Pancreas (tissue), 10 donors: ENCODE measurements at places on chromosomes 6 and 20. TPM values are rescaled to one million over a fixed set of nuclear protein-coding genes. Genes with fewer than 3 reads are reported as not detected.

The TREML2 gene
- polyA plus RNA-seq = not detected

The GLO1 gene
- polyA plus RNA-seq = 36.5 TPM

The BTN1A1 gene
- polyA plus RNA-seq = not detected

The GGTLC1 gene
- 1.0 TPM for polyA plus RNA-seq

The TREM1 gene
- 0.08 TPM for polyA plus RNA-seq

GRCh38 chr6:84582997-84583396 lies 181.4 kb downstream of the TBX18 start:
- DNase-seq = no peak

DNA sequence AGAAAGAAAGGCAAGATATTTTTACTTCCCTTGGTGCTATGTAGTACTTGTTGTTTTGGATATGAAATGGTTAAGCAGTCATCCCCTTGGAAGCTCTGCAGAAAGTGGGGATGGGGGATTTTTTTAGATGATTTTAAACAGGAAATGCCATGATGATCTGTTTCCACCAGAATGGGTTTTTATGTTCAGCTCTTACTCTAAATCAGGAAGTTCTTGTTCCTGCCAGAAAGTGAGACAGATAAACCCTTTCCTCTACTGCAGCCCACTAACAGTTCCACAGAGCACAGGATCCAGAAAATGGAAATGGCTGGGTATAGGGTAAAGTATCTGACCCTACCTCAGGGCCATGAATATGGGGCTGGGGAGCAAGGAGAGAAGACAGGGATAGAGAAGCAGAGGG lies 32.1 kb upstream of the PPP1R3G start:
- no peak for DNase-seq

- no peak for DNase-seq
Observed at GRCh38 chr6:95576218-95576997, 927 bp upstream of the MANEA start.

- DNase-seq = no peak
Observed at GRCh38 chr6:18473755-18474154, 86.6 kb downstream of the RNF144B start.

- DNase-seq = no peak
Observed at GRCh38 chr6:85157311-85157710, 292.6 kb upstream of the NT5E start.

DNA sequence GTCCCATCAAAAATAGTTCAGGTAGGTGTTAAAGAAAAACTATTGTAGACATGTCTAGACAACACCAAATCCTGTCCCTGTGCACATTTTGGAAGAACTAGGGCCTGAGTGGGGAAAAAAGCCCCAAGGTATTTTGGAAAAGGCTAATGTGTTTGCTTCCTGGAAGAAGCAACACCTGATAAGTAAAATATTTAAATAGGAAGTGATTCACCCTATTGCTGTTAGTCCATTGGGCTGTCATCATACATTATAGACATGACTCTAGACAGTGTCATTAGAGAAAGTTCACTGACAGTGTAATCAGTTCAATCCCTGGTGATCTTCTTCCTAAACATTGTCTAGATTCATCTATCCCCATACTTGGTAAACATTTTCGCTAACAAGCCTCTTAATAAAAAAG lies 465.3 kb downstream of the CBLN4 start:
- no peak for DNase-seq
